Renal cortical epithelial cell (primary cell): ENCODE measurements at places on chromosomes 7 and 10.

GRCh38 chr7:149806726-149807125 lies 31.4 kb upstream of the ZNF862 start:
- DNase-seq, result no peak

GRCh38 chr10:103111918-103112877 lies 80.9 kb downstream of the NT5C2 start:
- no peak for DNase-seq

- no peak for DNase-seq
These were observed 166.5 kb downstream of the TMEM26 start for GRCh38 chr10:61286686-61287085.

DNA sequence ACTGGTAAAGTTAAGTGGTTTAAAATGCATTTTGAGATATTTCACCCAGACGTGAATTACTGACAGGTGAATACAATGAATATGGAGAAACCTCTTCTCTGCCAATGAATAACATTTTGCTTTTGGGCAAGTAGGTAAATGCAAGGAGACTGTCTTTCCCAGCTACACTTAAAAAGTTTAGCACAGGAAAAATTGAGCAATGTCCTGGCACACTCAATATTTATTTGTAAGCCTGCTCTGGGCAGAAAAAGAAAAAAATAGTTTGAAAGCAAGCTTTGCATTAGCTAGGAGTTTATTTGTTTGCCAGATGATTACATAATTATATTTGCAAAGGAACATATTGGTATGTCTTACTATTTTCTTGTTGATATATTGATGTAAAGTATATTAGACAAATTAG lies 624.2 kb downstream of the ACTR3B start:
- DNase-seq, result no peak

DNA sequence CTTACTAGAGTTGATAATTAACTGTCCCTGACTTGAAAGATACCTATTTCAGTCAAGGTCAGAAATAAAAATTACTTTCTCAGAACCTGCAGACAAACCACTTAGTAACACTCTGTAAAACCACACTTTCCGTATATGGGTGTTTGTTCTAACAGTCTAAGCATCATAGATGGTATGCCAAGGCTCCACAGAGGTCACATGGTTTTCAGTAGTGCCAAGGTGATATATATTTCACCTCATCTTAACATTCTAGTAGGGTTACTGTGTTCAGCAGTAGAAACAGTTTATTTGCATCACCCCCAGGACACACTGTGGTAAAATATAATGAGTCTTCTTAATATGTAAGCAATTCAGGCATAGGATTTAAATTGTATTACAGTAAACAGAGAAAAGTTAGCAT lies 61.5 kb downstream of the KCND2 start:
- DNase-seq, result no peak

DNA sequence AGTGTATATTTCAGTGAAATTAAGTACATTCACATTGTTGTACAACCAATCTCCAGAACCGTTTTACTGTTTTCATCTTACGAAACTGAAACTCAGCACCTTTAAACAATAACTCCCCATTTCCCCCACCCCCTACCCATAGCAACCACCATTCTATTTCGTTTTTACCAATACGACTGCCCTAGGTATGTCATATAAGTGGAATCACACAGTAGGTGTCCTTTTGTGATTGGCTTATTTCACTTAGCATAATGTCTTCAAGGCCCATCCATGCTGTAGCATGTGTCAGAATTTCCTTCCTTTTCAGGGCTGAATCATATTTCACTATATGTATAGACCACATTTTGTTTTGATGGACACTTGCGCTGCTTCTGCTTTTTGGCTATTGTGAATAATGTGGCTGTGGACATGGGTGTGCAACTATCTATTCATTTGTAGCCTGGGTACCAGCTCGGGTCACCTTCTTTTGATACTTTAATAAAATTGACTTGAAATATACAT lies 34.3 kb upstream of the DLG5 start:
- no peak for DNase-seq

DNA sequence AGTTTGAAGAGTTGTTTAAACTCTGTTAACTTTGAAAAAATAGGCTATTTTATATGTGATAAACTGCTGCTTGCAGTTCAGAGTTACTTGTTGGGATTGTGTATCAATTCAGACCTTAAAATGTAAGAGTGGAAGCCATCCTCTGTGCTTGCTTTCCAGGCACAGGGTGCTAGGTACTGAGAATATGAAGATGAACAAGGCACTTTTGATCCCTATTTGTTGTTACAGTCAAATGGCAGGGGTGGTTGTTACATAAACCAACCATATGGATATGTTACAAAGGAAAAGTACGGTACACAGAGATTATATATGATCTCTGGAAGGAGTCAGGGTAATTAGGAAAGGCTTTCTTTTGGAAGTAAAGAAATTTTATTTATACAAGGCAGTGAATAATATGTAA lies 63.8 kb downstream of the REEP3 start:
- no peak for DNase-seq

GRCh38 chr10:24513155-24513554 lies 210.5 kb downstream of the ARHGAP21 start:
- DNase-seq, result peak; percentile 20

DNA sequence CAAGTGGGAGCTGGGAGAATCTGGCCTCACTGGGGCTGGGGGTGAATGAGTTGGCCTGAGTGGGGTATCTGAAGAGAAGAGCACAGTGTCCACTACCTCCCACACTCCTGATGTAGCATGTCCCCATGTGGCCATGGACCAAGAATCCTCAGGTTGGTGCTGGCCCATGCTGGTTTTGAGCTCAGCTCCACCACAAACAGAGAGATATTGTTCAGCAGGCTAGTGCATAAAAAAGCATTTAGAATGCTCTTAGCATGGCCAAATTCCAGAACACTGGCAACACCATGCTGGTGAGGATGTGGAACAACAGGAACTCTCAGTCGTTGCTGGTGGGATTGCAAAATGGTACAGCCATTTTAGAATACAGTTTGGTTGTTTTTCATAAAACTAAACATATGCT lies 61.4 kb downstream of the FRMPD2 start:
- DNase-seq, result no peak

GRCh38 chr10:77513781-77514331 lies 123.8 kb downstream of the KCNMA1 start:
- DNase-seq, result peak; percentile 94

DNA sequence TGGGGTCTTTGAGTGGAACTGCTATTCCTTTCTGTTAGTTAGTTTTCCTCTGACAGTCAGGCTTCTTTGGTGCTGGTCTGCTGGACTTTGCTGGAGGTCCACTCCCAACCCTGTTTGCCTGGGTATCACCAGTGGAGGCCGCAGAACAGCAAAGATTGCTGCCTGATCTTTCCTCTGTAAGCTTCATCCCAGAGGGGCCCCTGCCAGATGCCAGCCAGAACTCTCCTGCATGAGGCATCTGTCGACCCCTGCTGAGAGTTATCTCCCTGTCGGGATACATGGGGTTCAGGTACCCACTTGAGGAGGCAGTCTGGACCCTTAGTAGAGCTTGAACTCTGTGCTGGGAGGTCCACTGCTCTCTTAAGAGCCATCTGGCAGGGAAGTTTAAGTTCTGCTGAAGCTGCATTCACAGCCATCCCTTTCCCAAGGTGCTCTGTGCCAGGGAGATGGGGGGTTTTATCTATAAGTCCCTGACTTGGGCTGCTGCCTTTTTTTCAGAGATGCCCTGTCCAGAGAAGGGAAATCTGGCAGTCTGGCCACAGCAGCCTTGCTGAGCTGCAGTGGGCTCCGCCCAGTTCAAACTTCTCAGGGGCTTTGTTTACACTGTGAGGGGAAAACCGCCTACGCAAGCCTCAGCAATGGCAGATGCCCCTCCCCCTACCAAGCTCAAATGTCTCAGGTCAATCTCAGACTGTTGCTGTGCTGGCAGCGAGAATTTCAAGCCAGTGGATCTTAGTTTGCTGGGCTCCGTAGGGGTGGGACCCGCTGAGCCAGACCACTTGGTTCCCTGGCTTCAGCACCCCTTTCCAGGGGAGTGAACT lies 89.7 kb upstream of the CDK6 start:
- DNase-seq, result peak; percentile 40

GRCh38 chr7:22811746-22812280 lies 10.8 kb downstream of the TOMM7 start:
- DNase-seq, result no peak

GRCh38 chr7:107981466-107981865 lies 21.5 kb downstream of the LAMB1 start:
- DNase-seq, result no peak

GRCh38 chr10:79292026-79292766 lies 55.1 kb upstream of the PPIF start:
- DNase-seq, result no peak

DNA sequence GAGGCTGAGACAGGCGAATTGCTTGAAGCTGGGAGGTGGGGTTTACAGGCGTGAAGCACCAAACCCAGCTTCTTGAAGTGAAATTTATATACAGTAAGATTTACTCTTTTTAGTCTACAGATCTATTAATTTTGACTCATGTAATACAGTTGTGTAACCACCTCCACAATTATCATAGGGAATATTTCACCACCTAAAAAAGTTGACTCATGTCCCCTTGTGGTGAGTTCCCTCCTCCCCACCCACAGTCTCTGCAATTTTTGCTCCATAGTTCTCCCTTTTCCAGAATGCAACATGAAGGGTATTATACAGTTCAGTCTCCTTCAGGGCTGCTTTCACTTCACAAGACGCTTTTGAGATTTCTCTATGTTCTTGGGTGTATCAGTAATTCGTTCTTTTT lies 156.8 kb downstream of the FAM107B start:
- peak; percentile 37 for DNase-seq

GRCh38 chr7:103656221-103656620 lies 210.2 kb upstream of the SLC26A5 start:
- no peak for DNase-seq

GRCh38 chr10:46042527-46042926 lies 3.5 kb downstream of the MSMB start:
- no peak for DNase-seq

DNA sequence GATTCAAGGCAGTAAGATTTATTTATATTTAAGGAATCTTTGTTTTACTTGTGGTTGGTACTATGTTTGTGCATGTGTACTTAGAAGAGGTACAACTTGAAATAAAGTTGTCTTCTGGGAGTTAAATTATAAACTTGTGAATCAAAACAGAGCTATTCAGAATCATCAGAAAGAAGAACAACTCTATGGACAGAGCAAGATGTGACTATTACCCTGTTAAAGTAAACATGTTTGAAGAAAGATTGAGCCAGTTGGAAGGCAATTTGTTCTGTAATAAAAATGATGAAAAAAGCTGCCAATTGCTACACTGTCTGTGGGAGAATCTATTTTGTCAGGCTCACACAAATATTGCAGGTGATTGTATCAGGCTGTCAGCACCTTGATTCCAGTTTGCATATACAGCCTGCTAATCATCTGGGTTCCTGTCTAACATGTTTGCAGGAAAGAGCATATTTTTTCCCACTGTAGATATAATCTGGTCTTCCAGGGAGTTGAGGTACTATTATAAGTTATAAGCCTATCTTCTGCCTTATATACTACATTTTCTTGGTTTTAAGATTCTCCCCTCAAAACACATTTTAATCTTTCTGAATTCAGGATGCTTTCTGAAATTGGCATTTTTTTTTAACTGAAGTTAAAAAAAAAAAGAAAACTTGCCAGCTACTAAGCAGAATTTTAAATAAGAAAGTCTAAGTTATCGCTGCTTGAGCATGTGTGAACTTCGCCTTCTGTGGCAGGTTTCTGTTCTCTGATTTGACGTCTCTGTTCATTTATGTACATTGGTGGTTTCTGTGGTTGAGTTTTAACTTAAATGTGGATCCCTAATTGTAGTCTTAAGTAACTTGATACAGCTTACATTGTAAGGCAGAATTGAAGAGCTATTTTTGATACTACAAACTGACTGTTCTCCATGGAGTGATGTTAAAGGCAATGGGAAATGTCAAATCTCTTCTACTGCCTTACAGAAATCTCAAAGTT lies 46.0 kb downstream of the ZNRF2 start:
- DNase-seq, result no peak
